ENCODE measurements at places on chromosomes 2 and 18.

DNA sequence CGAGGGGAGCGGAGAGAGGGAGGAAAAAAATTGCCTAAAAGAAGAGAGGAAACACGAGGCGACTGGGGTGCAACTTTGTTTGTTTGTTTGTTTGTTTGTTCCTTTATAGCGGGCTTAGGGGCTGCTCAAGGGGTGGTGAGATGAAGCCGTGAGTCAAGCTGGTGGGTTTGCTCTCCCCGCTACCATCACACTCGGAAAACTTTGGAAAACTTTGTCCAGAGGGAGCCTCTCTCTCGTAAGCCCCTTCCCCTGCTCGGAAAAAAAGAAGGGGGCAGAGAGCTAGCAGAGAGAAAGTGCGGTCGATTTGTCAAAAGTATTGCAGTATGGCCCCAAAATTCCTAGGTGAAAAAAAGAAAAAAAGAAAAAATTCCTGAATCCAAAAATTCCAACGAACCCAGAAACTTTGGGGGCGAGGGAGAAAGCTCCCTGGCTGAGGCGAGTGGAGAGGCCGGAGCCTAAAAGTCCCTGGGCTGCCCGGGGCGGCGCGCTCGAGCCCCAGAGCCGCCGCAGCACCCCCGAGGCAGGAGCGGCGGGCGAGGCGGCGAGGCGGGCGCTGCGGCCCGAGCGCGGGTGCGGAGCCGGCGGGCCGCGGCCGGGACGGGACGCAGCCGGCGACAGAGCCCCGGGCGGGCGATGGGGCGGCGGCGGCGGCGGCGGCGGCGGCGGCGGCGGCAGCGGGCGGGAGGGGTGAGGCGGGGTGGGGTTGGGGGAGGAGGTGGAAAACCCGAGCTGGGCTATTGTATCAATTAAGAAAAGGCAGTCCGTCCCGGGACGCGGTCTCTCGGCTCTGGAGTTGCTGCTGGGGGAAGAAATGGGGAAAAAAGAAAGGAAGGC lies 558 bp upstream of the CYP26B1 start:
- no peak for DNase-seq

- no peak for DNase-seq
Observed at GRCh38 chr2:85042330-85042729, 71.4 kb downstream of the KCMF1 start.

- DNase-seq: no peak
Observed at GRCh38 chr18:77702686-77703085, 453.0 kb downstream of the GALR1 start.

DNA sequence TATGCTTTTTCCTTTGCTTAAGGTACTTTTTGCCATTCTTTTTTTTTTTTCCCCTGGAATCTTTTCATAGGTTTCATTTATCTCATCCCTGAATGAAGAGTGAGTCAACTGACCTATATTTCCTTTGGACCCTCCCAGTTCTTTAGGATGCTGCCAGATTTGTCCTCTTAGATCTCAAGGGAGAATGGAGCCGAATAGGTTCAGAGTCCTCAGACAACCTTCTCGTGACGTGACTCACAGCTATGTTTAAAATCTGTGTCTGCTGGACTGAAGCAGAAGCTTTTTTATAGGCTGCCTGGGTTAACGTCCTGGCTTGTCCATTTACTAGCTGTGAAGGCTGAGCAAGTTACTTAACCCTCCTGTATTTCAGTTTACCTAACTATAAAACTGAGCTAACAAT lies 358.6 kb downstream of the DLGAP1 start:
- DNase-seq: no peak

GRCh38 chr2:191180713-191181112 lies 29.9 kb upstream of the STAT4 start:
- DNase-seq: no peak

DNA sequence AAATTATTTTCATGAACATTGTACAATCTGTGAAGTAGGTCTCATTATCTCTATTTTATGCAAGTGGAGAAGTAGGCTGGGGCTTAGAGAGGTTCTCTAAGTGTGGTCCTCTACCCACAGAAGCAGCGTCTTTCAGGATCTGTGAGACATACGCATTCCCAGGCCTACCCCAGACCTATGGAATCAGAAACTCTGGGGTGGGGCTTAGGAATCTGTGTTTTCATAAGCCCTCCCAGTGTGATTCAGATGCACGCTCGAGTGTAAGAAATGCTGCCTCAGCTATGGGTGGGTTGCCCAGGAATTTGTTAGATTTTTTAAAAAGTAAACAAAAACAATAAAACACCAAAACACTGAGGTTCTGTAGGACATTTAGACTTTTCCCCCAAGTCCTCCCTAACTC lies 14.8 kb upstream of the ZAP70 start:
- DNase-seq: no peak

DNA sequence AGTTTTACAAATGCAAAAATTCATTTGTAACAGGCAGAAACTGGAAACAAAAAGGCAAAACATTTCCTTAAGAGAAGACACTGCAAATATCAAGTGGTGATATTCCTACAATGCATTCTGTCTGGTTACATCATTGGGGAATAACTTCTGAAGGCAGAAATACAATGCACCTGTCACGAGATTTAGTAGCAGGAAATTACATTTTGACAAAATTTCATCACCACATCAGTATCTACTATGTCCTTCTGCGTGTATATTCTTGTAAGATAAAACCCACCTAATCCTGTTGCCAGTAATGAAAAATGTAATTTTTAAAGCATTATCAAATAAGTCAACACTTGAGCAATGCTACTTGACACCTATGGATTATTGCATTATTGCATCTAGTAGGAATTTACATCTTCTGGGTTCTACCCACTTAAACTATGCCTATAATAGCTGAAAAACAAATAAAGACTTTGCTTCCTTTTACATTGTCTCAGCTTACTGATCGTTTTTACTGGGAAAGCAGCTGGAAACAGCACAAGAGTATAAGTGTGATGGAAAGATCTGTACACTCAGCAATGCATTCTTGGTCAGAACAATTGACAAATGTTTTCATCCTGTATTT lies 59.5 kb downstream of the IRS1 start:
- DNase-seq: no peak

DNA sequence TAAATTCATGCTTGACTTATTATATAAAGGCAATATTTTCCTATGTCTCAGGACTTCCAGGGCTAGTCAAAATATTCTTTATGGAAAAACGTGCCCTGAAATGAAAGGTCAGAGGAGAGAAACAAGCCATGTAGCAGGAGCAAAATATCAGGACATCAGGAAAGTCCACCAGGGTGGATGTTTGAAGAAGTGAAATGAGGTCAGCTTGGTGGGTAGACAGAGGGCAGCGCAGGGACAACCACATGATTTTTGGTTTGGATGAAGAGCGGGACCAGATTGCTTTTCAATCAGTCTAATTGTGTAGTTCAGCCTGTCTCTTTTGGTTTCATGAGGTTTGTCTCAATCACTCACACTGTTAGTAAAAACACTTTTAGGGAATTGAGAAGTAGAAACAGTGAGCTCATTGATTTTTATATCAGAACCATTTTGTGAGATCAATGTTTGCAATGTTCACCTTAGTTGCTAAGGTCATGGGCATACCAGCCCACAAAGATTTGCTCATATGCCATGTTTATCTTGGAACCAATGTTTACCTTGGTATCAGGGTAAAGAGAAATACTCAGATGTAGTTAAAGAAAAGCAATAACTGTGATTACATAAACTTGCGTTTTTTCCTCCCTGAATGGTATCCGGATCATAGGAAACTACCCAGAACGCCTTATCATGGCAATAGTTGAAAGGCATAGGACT lies 32.1 kb downstream of the GKN2 start:
- no peak for DNase-seq

DNA sequence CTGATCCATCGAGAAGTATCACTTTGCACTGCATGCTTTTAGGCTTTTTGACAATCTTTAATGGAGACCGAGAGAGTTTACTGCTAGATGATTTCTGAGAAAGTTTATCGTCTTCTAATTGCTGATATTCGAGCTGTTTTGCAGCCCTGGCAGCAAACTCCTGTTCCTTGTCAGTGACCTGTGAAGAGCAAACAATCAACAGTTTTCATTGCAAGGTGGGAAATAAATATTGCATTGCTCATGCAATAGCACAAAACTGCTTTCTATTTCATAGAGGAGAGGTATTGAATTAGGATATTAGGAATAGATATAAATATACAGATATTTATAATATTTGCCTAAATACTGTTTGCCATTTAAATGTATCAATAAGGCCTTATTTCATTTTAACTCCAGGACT lies 65.5 kb downstream of the EPB41L3 start:
- no peak for DNase-seq

DNA sequence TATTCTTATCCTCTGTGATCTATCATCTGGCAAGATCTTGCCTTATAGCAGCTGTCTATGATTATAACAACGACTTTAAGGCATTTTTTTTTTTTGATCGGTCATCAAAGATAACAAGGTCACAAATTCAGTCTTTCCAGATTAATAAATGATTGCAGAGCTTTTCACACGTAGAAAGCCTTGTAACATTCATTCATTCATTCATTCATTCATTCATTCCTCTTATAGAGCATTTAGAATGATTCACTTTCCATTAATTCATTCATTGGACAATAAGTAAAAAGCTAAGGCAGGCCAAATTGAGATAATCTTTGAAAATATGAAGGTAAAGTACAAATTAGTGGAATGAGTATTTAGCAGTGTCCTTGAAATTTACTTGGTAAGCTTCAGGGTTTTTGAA lies 223.7 kb downstream of the NUP35 start:
- DNase-seq: no peak

DNA sequence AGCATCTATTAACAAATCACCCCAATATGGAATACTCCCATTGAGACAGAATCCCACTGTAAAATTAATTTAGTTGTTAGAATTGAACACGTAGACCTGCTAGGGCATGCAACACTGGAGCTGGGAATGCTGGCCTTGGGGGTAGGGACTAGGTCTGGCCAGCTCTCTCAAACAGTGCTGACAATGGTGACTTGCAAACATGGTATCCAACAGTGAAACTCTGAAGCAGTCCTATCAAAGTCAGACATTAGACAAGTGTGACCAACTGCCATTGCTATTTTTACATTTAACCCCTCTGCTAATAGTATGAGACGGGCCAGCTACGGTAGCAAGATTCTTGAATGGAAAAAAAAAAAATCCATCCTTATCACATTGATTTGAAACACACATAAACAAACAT lies 7.2 kb downstream of the E2F6 start:
- no peak for DNase-seq

GRCh38 chr18:47754311-47755101 lies 176.0 kb downstream of the SMAD2 start:
- peak; percentile 53 for DNase-seq

DNA sequence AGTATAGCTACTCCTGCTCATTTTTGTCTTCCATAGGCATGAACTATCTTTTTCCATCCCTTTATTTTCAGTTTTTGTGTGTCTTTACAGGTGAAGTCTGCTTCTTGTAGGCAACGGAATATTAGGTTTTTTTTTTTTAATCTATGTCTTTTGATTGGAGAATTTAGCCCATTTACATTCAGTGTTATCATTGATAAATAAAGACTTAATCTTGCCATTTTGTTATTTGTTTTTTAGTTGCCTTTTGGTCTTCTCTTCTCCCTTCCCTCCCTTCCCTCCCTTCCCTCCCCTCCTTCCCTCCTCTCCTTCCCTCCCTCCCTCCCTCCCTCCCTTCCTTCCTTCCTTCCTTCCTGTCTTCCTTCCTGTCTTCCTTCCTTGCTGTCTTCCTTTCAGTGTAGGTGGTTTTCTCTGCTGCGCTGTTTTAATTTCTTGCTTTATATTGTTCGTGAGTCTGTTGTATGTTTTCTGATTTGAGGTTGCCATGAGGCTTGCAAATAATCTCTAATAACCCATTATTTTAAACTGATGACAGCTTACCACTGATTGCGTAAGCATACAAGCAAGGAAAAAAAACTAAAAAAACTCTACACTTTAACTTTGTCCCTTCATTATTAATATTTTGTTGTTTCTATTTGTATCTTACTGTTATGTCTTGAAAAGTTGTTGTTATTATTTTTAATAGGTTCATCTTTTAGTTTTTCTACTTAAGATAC lies 353.8 kb downstream of the PARD3B start:
- DNase-seq: no peak

DNA sequence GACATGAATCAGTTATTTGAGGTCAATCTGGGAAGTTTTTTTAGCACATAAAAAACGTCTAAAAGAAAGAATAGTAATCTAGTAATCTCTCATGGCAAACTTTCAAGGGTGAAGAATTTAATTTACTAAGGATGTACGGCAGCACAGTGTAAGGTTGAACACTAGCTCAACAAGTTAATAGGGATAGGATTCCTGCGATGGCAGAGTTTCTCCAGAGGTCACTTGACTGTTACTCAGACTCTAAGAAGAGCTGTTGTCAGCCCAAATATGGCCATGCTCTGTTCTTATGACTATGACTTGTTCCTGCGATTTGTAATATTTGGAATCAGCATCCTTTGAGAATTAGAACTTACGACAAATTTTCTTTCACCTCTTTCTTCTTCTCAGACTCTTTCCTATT lies 553.3 kb upstream of the TNP1 start:
- no peak for DNase-seq

DNA sequence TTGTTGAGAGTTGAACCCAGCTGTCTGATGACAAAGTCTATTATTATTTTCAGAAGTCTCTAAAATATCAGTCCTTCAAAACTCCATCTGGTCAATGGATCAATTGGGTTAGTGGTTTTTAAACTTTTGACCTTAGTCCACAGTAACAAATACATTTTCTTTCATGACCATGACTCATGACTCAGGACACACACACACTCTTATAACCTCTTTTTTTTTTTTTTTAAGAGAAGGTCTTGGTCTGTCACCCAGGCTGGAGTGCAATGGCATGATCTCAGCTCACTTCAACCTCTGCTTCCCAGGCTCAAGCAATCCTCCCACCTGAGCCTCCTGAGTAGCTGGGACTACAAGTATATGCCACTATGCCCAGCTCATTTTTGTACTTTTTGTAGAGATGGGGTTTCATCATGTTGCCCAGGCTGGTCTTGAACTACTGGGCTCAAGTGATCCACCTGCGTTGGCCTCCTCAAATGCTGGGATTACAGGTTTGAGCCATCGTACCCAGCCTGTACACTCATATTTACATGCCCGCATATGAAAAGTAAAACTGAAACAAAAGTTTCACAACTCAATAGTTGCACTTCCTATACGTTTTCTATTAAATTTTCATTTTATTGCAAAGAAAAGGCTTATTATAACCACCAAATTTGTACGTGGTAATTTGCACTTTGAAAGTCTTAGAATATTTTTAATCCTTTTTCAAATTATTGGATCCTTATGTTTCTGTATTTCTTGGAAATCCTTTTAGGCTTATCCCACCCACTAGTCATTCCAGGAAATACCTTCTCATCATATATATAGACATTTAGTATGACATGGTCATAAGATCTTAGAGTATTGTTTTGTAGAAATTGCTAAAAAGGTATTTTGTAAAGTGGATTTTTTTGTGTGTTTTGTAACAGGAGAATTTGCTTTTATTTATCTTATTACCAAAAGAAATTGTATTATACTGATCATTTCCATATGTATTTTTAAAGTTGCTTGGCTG lies 199.0 kb downstream of the LPIN1 start:
- no peak for DNase-seq

DNA sequence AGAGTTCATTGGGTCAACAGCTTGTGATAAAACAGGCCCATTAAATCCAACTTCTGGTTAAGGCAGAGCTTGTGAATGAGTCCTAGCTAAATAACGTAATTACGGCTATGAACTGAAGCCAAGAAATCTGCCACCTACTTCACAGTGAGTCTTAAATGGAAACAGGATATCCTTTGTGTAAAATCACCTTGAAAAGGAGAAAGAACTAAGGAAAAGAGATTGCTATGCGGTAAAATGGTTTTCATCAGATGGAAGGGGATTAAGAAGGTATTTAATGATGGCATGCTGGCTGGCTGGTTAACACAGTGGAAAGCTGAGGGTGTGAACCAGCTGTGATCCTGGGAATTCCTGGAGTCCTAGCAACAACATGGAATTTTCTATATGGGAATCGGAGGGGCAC lies 156.6 kb downstream of the DOK6 start:
- DNase-seq: no peak

Measured in erythroblast (primary cell).